ENCODE measurements at places on chromosomes 1 and 21. TPM values are rescaled to one million over a fixed set of nuclear protein-coding genes. Genes with fewer than 3 reads are reported as not detected.

The GPR153 gene
- 6.4 TPM for total RNA-seq

DNA sequence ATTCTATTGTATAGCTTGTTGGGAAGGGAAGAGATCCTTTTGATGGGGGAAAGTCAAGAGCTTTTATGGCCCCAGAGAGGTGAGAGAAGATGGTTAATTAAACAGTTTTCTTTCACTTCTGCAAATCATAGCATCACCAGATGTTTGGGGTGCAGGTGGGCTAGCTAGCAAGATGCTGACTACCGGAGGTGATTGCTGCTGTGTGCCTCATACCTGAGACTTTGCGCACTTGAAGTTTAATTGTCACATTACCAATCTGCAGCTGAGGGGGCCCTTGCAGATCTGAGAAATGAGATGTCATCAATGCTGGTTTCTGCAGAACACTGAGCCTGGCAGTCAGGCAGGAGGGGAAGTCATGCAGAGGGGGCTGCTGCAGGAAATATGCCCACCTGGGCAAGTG, 73.9 kb downstream of the SNRPE start:
- no peak for DNase-seq

DNA sequence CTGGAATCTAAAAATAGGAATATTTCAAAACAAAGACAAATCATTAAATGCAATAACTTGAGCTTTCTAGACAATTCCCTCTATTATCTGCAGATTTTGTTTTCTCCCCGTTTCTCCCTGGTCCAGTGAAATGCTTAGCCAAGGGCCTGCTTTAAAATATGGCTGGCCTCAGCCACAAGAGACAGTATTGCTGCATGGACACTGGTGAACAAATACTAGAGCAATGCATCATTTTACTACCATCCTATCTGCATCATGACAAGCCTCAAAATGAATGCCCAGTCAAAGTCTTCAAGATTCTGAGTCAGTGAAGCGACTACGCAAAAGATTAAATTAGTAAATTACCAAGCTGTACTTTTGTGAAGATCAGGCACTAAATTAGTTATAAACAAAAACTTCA, 80.5 kb downstream of the ENAH start:
- DNase-seq: no peak

GRCh38 chr21:30168086-30168485, 1.5 kb upstream of the CLDN17 start:
- no peak for DNase-seq

DNA sequence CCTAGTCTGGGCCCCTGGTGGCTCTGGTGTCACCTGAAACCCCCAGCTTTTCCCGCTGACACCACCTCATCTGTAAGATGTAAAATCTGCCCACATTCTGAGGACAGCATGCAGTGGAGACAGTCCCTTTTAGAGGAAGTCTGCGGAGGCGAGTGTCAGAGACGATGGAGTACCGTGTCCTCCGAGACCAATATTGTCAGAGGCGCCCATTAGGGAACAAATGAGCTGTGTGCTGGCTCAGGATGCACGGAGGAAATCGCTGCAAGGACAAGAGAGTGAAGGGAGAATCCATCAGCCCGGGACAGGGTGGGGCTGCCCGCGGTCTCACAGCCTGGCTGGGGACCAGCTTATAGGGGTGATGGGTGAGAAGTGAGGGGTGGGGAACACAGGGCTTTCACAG, 214.8 kb downstream of the MATN1 start:
- no peak for DNase-seq

- DNase-seq: no peak
Observed at GRCh38 chr21:39451332-39452206, at the start of gene SH3BGR. Gene SH3BGR (plus strand): TSS chr21:39451970. CDS start chr21:39452097, 127 bp downstream.

DNA sequence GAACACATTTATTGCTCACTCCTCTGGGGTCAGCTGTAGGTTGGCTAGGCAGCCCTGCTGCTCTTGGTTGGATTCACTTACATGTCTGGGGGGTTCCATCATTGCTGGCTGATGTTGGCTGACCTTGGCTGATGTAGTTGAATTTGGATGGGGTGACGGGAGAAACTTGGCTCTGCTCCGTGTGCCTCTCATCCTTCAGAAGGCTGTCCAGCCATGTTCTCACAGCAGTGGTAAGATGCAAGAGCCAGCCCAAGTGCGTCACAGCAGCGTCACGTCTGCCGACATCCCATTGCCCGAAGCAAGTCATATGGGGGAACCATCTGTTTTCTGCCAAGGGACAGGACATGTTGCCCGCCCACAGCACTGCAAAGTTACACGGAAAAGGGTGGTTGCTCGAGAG, 613.5 kb downstream of the MATN1 start:
- no peak for DNase-seq

DNA sequence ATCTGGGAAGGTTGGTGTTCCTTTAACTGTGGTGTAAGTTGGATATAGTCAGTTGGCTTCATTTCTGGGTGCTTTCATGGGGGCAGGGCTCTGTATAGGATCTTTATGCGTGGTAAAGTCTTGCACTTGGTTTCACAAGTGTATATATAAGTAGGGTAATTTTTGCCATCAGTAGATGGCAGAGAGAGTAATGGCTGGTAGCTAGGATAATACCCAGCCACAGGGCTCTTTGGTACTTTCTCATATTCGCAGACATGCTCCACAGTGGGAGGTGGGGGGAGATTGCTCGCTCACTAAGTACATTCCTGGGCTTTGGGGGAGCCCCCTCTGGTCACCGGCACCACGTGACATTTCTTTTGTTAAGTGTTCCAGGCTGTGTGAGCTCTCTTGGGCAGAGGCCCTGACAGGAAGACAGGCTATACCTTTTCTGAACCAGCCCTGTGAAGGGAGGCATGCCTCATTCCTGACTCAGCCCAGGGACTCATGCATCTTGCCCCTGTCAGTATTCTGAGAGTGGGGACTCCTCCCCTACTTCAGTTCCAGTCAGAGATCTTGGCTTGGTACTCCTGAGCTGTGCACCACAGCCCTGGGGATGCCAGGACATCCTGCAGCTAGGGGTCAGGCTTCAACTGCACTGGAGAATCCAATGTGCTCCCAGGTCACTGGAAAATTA, 37.6 kb downstream of the FCRL2 start:
- peak; percentile 26 for DNase-seq

GRCh38 chr1:79524126-79524525, 517.6 kb upstream of the ADGRL4 start:
- DNase-seq: no peak

DNA sequence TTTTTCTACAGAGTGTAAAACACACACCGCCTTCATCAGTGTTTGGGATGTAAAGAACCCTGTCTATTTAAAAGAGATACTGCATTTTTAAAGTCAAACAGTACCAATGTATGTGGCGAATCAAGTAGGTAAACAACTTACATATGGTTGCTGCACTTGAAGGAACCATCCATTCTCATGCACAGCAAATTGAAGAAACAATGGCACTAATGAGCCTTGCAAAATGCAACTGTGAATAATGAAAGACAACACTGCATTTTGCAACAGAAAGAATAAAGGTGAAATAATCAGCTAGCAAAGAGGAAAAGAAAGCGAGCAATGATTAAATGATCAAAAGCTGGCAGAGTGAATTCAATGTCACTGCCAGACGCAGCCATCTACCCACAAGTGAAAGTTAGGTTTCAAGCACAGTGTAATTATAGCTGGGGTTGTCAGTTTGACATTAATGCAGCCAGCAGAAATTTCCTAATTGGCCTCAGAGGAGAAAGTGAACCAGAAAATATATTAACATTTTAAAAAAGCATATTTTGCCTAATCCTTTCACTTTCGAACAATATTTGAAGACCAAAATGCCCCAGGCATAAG, 10.9 kb upstream of the BARHL2 start:
- no peak for DNase-seq

GRCh38 chr1:17696417-17697301, 58.5 kb upstream of the ACTL8 start:
- DNase-seq: peak; percentile 7

GRCh38 chr1:7408771-7409150, 362.3 kb upstream of the VAMP3 start:
- no peak for DNase-seq

Data from epithelial cell of proximal tubule (primary cell).